ENCODE measurements at places on chromosomes 5 and 9.

- no peak for DNase-seq
Observed at GRCh38 chr5:16446993-16447392, 18.6 kb downstream of the ZNF622 start.

DNA sequence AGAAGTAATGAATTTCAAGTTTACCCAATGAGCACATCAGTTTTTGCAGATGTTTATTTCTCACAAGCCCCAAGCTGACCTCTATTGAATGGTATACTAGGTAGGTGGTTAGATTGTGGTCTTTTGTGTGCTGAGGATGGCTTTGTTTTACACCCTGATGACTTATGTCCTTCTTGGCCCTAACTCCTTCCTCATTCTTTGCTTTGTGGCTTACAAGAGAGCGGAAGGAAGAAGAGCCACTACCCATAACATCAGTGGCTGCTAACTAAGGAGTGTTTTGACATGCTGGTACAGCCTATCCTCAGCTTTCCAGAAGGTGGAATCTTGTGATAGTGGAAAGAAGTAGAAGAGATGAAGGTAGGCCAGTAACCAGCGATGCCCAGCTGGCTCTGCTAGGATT, 85.7 kb upstream of the NTRK2 start:
- DNase-seq, result no peak

DNA sequence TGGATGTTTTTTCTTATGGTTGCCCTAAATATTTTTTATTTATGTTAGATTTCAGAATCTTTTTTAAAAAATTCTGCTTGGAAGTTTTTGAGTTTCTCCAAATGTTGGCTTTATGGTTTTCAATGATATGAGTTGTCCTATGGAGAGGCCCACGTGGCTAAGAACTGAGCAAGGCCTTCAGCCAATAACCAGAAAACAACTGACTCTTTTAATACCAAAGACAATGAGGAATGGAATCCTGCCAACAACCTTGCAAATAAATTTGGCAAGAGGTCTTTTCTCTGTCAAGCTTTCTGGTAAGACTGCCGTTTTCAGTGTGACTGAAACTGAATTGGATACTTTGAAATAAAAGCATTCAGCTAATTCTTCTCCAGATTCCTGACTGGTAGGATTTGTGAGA, 1740.1 kb upstream of the WWC1 start:
- DNase-seq, result no peak

GRCh38 chr5:1374679-1375055, 29.8 kb upstream of the CLPTM1L start:
- DNase-seq, result no peak

DNA sequence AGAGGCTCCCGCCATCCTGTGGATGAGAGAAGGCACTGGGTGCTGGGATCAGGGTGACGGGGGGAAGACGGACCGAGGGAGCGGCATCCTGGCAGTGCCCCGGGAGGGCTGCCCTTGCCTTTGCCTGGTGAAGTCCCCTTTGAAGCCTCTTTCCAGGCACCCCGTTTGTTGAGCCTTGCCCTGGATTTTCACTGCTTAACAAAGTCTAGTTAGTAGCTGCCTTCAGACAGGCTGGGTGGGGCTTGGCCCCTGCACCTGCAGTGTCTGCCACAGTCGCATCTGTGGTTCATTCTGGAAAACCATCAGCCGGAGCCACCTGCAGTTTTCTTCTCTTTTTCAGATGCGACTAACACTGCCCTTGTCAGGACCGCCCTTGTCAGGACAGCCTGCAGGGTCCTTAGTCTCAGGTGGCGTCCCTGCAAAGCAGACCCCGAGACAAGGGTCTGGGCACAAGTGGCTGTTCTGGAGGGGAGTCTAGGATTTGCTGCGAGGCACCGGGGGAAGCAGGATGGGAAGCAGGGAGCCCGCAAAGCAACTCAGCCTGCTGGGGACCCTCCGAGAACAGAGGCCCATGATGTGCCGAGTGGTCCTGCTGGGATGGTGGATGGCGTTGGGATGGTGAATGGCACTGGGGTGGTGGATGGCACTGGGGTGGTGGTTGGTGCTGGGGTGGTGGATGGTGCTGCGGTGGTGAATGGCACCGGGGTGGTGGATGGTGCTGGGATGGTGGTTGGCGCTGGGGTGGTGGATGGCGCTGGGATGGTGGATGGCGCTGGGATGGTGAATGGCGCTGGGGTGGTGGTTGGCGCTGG, 147.9 kb upstream of the COL5A1 start:
- no peak for DNase-seq
